ENCODE measurements at places on chromosomes 3 and 15.

DNA sequence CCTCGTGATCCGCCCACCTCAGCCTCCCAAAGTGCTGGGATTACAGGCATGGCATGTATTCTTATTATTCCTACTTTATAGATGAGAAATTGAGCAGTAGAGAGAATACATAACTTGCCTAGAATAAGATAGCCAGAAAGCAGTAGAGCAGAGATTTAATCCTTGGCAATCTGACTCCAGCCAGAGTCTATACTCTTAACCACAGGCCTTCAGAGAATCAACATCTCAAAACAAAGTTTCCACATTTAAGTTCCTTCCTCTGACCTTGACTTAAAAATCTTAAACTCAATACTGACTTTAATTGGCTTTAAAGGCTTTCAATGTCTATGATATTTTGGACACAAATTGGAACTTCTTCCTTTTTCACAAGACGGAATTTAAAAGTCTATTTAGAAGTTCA, 37.1 kb downstream of the ZNF106 start:
- no peak for DNase-seq

DNA sequence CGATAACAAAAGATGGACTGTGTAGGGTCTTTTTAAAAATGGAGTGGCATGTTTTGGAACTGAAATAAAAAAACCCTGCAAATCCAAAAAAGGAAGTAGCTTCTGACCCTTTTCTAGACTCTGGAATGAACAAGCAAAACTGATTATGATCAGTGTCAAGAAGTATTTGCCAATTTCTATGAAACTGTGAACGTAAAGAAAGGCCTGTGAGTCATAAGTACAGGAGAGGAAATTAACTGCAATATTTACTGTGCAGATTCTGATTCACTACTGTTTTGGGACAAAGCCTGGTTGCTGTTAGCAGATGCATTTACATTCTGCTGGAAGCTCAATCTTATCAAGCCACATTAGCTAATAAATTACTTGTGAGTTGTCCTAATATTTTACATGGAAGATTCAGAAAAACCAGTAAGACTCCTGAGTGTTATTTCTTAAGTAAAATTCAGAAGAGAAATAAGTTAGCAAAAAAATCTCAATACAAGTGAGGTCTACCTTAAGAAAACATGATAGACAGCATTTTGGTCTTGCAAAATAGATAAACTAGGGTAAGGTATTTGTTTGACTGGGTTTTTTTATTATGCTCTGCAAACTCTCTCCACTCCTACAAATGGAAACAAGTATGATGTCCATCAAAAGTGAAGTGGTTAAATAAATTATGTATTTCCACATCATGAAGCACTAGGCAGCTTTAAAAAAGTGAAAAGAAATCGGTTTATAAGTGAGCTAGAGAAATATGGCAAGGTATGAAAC, 90.2 kb upstream of the LMOD3 start:
- no peak for DNase-seq

- DNase-seq = no peak
These were observed 192.1 kb downstream of the CBLB start for GRCh38 chr3:105676621-105677300.

- no peak for DNase-seq
These were observed 643.1 kb downstream of the MECOM start for GRCh38 chr3:169020371-169020770.

- DNase-seq = no peak
These were observed 2.6 kb upstream of the NSMCE3 start for GRCh38 chr15:29272219-29272618.

DNA sequence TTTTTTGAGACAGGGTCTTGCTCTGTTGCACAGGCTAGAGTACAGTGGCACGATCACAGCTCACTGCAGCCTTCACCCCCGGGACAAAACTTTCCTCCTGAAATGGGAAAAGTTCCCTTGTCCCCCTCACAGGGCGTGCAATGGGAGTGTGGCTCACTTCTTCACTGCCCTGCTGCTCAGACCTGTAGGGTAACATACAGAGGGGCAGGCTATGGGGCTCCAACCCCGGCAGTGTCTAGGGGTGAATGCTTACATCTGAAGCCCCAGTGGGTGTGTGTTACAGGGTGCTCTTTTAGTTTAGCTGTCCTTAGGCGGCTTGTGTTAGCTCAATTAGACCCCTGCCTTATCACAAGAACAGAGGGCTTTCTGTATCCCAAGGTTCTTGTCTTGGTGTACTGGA, 157.3 kb downstream of the RBPMS2 start:
- DNase-seq = no peak

DNA sequence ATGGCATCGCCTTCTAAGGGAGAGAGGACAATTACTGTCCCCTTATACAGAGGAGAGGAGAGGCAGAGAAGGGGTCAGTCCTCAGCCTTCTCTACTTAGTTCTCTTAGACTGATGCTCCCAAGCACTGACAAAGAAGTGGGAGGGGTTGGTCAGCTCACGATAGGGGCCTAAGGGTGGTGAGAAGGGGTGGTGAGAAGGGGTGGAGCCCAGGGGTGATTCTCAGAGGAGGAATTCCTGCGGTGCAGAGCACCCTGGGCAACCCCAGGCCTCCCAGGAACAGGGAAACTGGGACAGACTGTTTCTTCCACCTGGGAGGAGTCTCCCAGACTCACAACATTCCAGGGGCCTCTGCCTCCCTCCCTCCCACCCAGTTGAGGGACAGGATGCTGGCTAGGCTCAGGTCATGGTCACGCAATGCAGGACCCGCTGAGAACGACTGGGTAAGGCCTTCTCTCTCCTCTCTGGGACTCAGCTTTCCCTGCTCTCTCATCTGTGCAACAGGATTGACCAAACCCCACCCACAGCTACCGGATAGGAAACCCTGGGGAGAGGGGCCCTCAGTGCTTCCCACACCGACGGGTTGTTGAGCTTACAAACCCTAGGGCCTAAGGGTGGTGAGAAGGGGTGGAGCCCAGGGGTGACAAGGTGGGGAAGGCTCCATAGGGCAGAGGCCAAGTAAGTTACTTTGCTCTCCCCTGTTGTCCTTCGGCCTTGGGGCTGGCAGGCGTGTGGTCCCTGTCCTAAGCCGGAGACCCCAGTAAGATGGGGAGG, 1.5 kb downstream of the TPRA1 start:
- no peak for DNase-seq

DNA sequence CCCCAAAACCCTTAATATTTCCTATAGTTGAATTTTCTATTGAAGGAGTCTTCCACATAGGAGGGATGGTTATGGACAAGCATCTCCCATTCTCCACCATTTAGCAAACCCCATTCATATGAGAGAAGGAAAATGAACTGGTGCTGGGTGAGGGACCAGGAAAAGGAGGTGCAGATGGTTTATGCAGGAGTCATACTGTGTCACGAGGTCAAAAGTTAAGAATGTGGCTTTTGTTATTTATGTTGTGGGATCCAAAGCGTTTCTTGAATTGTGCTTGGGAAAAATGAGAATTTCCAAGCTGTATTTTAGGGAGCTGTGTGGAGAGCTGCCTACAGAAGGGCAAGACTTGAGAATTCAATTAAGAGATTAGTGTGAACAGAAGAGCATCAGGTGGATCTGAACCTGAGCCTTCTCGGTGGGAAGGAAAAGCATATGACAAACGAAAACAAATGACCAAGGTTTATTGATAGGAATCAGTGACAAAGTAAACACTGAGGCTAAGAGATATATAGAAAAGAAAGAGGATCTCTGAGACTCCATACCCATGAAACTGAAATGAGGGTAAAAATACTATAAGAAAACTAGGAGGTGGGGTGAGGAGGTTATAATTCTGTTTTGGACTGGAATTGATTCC, 473.3 kb upstream of the NR2F2 start:
- no peak for DNase-seq

DNA sequence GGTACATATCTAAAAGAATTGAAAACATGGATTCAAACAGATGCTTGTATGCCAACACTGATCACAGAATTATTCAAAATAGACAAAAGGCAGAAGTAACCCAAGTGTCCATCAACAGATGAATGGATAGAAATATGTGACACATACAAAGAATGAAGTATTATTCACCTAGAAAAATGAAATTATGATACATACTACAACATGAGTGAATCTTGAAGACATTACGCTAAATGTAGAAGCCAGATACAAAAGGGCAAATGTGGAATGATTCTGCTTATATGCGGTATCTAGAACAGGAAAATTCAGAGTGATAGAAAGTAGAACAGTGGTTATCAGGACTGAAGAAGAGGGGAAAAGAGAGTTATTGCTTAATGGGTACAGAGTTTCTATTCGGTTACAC, 26.2 kb upstream of the SLC12A8 start:
- DNase-seq = no peak

GRCh38 chr3:189833996-189834395, 202.8 kb downstream of the TP63 start:
- no peak for DNase-seq

DNA sequence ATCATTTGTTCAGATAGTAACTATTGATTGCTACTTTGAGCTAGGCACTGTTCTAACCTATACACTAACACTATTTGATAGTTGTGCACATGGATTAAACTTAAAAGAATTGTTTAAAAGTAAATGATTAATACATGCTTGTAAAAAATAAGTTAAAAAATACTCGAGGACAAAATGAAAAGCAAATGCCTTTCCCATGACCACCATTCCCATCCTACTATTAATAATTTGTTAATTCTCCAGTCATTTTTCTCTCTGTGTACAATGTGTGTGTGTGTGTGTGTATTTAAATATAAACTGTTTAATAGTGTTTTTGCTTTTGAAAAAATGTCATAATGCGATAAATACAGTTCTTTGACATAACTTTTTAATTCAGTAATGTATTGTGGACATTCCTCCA, 78.7 kb upstream of the KCNMB2 start:
- DNase-seq = no peak

DNA sequence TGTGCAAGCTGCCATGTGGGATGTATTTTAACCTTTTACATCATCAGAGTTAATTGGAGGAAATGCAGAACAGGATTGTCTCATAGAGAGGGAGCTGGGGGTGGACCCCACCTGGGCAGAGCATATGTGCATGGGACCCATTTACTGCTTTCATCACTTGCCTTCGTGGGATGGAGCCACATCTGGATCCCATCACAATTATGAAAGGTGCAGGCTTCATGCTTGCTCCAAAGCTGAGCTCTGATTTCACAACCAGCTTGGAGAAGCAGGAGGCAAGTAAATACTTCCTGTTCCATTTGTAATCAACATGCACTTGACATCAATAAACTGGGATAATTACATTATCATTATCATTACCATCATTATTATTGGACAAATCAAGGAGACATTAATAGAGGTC, 161.9 kb downstream of the ALDH1A2 start:
- DNase-seq = no peak

DNA sequence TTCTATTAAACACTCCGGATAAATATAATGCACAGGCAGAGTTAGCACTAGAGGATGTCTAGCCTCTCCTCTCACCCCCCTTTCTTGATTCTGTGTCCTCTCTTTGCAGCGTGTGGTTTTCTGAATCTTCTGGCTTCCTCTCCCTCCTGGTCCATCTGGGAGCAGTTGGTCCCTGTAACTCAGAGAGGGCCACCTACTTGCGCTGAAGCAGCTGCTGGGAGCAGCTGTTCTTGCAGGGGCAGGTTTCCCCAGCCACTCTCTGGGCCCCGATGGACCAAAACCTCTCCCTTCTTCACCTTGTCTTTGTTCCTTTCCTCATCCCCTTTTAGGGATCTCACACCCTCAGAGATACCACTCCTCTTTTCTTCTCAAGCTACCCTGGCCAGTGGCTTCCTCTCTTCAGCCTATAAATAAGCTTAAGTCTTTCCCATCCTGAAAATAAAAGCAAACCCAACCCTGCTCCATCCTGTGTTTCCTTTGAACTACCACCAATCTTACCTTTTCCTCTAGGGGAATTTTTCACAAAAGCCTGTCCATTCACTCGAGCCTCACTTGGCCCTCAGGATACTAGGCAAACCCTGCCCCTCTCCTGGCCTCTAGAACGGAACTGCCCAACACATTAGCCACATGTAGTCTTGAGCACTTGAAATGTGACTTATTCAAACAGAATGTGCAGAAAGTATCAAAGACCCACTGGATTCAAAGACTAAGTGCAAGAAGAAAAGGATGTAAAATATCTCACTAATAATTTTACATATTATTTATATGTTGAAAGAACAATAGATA, 59.7 kb downstream of the STARD5 start:
- DNase-seq = no peak

DNA sequence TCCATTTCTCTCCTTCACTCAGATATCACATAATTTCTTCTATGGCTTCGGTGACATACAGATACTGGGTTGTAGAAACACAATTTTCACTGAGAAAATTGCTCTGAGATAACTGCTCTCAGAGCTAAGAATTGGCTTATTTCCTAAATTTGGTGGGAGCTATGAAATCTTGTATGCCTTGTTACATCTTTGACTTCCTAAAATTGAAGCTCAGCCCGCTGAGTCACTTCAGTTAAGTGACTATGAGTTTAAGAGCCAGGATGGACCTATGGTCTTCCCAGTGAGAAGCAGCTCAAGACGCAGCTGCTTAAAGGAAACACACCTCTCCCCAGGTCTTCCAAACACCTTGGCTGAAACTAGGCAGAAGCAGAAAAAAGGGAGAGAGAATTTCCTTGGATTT, 56.4 kb downstream of the EFHB start:
- no peak for DNase-seq

DNA sequence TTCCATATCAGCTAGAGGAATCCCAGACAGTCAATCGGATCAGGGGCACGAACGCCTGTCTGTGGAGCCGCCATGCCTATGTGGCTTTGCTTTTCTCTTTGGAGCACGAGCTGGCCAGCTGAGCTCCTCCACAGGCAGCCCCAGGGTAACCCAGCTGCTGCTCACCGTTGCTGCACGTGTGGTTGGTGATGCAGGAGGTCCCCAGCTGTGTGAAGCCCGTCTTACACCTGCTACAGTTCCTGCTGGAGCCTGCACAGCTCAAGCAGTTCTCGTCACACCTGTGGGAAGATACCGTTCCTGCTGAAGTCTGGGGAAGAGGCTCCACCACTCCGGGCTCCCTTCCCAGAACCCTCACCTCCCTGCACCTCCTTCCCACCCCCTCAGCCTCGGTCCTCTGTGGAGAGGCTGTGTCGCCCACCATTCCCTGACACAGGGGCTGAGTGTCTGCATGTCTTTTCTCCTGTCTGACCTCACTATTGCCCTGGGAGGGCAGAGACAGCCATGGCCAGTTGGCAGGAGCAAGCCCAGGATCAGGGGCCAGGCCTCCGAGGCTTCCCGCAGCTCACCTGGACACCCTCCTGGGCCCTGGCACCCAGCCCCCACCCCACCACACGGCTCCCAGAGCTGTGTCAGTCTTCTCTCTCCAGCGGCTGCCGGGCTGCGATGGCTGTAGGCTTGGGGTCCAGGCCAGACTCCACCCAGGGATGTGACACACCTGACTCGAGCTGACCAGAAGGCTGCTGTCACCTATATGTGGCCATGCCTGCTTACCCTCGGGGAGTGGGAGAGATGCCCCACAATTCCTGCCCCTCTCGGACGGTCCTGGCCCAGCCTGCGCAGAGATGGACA, 12.2 kb upstream of the SNRPA1 start:
- no peak for DNase-seq

GRCh38 chr3:134817297-134817696, 22.2 kb downstream of the EPHB1 start:
- DNase-seq = no peak

DNA sequence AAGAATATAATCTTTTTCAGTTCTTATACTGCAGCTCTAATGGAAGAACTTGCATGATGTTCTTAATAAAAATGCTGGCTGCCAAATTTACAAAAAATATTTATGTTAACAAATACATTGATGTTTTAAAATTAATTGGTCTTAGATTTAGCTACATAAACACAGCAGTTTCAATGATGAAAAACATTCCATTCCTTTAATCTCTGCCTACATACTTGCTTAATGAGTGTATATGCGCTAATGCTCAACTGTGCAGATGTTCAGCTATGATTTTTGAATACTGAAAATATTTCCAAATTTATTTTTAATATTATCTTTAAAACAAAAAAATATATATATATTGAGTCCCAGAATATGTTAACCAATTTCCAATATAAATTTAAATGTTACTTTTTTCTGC, 867.4 kb downstream of the ROBO1 start:
- no peak for DNase-seq
